Stimulated activated CD4-positive, alpha-beta T cell treated with anti-CD3 and anti-CD28 coated beads, Interleukin-15, amount 100 ng/mL, for 1 hour (primary cell): ENCODE measurements at places on chromosomes 3 and 15.

- no peak for DNase-seq
These were observed 8.1 kb downstream of the FAM3D start for GRCh38 chr3:58658508-58658907.

DNA sequence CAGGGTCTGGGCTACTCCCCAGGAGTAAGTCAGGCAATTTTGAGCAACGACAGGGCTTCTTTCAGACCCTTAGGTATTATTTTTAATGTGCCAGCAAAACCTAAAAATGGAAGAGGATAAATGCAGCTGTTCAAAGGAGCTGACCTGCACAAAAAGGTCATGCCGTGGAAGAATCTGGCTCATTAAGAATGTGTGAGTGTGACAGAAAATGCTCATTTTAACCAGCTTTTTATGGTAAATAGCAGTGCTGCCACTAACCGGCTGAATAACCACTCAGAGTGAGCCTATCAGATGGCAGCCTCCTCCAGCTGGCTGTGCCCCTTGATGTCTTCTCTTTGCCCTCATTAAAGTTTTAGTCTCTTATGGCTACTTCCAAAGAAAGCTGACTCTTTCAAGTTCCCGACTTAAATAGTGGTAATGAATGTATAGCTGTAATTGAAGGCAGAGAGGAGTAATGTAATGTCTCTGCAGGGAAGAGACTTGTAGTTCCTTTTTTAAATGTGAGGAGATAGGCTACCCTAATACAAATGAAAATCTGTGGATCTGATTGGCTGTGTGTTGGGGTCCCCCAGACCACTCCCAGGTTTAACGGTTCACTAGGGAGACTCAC lies 9.5 kb upstream of the FSTL1 start:
- DNase-seq: no peak

- no peak for DNase-seq
These were observed 34.9 kb downstream of the PRKCI start for GRCh38 chr3:170257145-170257544.

- DNase-seq: no peak
These were observed 278.4 kb downstream of the RPLP1 start for GRCh38 chr15:69731081-69731330.

- no peak for DNase-seq
These were observed 42.2 kb upstream of the SPATA12 start for GRCh38 chr3:57018246-57018645.

- no peak for DNase-seq
These were observed 45.2 kb downstream of the RPN1 start for GRCh38 chr3:128605091-128606046.

DNA sequence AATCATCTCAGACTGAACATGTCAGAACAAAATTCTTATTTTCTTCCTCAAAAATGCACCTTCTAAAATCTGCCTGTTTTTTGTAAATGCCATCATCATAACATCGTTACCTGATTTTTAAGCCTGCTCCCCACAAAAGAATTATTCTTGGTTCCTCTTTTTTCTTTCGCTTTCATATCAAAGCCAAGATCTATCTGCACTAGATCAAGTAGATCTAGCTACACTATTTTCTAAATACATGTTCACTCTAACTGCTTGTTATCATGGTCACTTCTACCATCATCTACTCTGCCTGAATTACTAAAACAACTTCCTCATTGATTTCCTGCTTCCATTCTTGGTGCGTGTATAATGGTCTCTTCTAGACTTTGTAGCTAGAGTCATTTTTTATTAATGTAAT lies 217.7 kb downstream of the ARPP21 start:
- no peak for DNase-seq

DNA sequence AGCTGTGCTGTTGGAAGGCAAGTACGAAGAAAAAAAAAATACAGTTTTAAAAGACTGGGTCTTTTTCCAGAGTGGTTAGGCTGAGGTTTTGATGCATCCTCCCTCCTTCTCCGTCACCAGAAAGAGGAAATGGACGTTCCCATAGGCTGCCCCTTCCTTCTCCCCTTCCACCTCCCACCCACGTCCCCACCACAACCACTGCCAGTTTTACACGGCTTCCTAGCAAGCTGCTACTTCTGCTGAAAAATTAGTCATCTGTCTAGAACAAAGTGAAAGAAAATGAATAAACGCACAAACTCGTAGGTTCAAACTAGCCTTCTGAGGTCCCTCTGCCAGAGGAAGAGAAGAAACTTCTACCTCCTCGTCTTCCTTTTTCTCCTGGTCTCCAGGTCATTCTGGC lies 71.6 kb upstream of the RPL35A start:
- no peak for DNase-seq

DNA sequence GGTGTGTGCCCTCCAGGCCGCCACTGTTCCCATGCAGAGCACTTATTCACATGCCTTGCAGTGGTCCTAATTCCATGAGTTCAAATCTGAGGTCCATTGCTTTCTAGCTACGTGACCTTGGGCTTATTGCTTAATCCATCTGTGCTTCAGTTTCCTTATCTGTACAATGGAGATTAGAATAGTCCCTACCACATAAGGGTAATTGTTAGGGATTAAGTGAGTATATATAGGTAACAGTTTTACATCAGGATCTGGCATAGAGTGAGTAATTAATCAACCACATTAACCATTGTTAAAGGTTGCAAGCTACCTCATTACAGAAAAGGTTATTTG lies 7.6 kb downstream of the CPN2 start:
- DNase-seq: no peak

DNA sequence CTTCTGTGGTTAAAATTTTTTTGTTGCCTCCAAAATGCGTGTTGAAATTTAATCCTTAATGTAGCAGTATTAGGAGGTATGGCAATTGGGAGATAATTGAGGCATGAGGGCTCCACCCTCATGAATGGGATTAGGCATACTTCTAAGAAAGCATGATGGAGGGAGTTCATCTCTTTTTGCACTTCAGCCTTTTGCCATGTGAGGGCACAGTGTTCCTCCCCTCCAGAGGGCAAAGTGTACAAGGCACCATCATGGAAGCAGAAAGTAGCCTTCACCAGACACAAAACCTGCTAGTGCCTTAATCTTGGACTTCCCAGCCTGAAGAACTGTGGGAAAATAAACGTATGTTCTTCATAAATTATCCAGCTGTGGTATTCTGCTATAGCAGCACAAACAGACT lies 429.5 kb downstream of the ZIC1 start:
- DNase-seq: no peak

DNA sequence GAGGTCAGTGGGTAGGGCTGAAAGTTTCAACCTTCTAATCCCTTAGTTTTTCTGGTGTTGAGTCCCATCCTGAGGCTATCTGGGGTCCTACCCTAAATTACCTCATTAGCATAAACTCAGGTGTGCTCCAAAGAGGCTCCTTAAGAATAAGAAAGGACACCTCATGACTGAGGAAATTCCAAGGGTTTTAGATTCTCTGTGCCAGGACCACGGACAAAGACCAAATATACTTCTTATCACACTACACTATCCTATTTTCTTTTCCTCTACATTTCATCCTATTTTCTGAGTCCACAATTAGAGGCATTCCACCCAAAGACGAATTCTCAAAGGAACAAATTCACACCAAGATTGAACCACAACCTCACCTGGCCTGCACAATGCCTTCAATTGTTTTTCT lies 9.8 kb upstream of the THSD4 start:
- no peak for DNase-seq

- no peak for DNase-seq
These were observed 362.5 kb downstream of the VPS13C start for GRCh38 chr15:61697796-61698195.

DNA sequence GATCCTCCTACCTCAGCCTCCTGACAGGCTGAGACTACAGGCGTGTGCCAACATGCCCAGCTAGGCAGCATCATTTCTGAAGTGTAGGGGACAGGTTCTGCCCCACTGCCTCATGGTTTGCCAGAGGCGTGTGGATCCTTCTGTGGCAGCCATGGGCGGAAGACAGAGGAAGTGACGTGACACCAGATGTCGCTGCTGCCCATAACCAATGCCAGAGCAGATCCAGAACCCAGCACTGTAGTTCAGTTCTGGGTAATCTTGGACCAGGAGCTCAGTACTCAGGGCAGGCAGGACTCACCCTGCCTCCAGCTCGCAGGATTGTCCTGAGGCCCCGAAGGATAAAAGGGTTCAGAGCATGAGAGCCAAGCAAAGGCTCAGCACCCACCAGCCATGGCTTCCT lies 8.2 kb downstream of the RBPMS2 start:
- no peak for DNase-seq

- DNase-seq: no peak
These were observed 14.2 kb upstream of the ULK3 start for GRCh38 chr15:74857082-74857655.

GRCh38 chr3:105906836-105907235 lies 38.0 kb upstream of the CBLB start:
- DNase-seq: no peak

GRCh38 chr3:4501437-4501836 lies 8.3 kb downstream of the ITPR1 start:
- no peak for DNase-seq

DNA sequence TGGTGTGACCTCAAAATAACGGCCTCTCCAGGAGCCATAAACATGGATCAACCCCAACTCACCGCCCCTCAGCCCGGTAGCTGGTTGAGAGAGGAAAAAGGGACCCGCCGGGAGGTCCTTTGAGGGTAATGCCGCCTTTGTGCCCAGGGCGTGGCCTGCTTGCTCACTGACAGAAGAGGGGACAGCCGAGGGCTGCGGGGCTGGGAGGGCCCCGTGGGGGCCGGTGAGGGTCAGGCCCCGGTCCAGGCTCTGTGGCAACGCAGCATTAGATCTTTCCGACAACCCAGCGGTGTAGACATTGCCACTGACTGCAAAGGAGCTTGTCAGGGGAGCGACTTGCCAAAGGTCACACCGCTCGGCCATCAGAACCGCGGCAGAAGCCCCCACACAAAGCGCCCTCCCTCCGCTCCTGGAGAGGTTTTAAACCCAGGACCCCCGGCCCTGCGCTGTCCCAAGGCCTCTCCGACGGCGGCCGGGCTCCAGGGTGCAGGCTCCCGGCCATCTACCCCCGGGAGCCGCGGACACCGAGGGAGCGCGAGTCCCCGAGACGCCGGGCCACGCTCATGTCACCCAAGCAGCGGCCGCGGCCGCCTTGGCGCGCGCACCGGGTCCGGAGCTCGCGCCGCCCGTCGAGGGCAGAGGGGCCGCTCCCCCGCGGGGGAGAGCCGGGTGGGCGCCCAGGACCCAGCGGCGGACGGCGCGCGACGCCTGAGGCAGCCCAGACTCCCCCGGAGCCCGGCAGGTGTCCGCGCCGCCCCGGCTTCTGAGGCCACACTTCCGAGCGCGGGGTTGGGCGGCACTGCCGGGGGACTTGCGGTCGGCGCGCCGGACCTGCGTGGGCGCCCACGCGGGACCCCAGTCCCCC lies 975 bp downstream of the PCSK6 start:
- no peak for DNase-seq

DNA sequence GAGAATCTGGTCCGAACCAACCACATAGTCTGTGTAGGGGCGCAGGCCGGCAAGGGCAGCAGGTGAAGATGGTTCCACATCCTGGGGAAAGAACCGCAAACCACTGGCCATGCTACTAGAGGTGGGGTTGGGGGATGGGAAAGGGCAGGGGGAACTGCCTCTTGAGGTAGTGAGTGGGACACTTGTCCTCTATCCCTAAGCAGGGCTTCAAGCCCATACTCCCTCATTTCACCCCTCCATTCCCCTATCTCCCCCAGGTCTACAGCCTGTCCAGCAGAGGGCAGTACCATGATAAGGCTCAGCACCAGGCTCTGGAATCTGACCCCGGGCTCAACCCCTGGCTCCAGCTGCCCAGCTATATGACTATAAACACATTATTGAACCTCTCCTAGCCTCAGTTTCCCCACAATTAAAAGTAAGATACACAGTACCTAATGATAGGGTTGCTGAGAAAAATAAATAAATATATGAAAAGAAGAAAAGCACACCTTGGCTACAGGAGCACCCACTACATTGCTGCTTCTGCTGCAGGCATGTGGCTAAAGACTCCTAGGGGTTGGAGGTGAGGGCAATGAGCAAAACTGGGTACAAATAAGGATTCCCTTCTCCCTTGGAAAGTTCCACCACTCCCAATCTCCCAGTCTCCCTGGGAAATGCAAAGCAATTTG lies 6.3 kb downstream of the GORASP1 start:
- no peak for DNase-seq

DNA sequence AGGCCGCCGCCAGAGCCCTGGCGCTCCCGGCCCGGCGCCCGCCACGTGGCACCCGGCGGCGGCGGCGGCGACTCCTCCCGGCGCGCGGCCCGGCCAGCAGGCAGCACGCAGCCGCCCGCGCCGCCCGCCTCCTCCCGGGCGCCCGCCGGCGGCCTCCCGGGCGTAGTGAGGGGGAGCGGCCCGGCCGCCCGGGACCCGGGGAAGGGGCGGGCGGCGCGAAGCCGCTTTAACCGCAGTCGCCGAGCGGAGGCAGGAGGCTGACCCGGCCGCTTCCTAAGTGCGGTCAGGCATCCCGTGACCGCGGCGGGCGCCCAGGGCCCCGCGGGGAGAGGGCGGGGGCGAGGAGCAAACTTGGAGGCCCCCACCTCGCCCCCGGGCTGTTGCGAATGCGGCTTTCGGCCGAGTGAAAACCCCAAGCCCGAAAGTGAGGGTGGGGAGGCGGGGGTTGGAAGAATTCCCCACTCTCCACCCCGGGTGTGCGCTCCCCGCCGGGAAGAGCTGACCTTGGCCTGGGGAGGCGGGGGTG lies 1.7 kb upstream of the HES1 start:
- DNase-seq: no peak

GRCh38 chr15:50718700-50719125 lies 32.1 kb upstream of the TRPM7 start:
- no peak for DNase-seq

DNA sequence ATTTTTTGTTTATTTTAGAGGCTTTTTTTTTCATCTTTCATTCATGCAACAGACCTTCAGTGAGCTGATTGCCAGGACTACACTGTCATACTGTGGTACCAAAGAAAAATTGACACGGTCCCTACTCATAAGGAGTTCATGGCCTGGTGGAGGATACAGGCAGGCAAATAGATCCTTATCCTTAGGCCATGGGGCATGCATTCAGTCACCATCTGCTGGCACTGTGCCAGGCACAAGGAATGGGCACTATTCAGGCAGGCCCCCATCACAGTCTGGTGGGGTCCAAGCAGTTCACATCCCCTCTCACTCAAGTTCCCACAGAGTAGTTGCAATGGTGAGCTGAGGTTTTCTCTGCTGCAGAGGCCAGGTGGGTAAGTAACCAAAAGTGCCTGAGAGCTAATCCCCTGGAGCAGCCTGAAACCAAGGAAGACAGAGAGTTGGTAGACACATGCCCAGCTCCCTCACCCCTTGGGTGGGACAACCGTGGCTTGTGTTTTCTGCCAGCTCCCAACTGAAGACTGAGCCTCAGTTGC lies 17.3 kb downstream of the CISH start:
- DNase-seq: no peak

DNA sequence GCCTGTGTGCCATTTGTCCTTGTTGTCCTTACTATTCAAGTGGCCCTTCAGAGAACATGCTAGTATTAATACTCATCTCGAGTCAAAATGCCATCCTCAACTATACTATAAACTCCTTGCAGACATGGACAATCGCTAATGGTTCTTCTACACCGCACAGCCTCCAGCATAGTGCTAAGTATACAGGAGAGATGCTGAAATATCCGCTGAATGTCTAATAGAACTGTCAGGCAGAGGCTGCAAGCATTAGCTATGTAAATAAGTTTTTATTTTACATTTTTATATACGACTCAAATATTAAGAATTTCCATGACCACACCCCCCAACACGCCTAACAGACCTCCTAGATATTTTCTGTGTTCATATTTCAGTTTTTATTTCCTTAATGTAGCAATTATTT lies 39.4 kb downstream of the AAGAB start:
- no peak for DNase-seq

GRCh38 chr15:41806291-41807181 lies 21.4 kb upstream of the JMJD7 start:
- DNase-seq: no peak
